ENCODE measurements at places on chromosomes 7 and 10.

- no peak for DNase-seq
Observed at GRCh38 chr10:93139059-93139655, 65.5 kb downstream of the CYP26A1 start.

DNA sequence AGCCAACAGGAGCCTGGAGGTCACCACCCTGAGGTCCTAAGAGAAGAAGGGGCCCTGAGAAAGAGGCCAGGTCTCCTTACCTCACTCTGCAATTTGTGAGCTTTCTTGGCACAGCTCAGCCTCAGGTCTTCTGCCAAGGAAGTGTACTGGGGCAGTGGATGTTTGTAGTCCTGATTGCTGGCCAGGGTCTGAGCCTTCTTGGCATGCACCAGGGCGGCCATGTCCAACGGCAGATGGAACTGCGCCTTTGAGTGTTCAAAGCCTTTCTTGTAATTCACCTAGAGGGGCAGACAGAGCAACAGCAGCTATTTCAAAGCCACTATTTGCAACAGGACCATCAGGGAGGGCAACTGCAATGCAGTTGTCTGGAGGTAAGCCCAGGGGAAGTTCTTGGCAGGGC is 51.7 kb downstream of the NRAP start:
- DNase-seq, result no peak

GRCh38 chr7:74526780-74527179 is 73.1 kb downstream of the GTF2IRD1 start:
- DNase-seq, result no peak

DNA sequence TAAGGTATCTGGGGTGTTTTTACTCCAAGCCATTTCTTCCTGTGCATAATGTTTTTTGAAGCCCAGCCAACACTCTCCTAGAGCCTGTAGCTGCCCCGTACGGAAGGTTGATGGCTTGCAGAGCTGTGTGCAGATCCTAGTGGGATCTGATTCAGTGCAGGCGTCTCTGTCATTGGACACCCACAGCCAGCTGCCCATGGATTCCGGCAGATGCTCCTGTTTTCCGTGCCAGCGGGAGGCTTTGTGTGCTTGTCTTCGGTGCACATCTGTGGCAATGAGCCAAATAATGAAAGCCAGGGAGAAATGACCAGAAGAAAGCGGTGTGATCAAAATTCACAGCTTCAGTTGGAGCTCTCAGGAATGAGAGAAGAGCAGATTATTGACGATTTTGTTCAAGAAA is 426.4 kb downstream of the TYW1 start:
- DNase-seq, result no peak

GRCh38 chr7:71286924-71287323 is 155.0 kb downstream of the GALNT17 start:
- no peak for DNase-seq

DNA sequence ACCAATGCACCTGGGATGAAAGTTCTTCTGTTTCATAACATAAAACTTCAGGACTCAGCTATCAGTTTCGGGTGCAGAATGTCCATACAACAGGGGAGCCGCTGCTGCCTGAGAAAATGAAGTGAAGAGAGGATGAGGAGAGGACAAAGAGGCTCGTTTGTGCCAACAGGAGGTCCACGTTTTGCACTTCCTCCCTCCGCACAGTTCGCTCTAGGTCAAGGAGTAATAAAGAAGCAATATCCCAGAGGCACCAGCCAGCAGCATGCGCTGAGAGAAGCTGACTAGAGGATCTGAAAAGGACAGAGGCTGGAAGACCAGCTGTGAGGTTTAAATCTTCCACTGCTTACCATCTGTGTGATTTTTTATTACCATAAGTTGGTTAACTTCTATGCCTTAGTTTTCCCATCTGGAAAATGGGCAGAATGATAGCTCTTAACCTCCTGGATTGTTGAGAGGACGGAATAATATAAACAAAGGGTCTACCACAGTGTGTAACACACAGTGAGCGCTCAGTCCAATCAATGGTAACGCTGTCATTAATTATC is 709 bp downstream of the GPAM start:
- no peak for DNase-seq

DNA sequence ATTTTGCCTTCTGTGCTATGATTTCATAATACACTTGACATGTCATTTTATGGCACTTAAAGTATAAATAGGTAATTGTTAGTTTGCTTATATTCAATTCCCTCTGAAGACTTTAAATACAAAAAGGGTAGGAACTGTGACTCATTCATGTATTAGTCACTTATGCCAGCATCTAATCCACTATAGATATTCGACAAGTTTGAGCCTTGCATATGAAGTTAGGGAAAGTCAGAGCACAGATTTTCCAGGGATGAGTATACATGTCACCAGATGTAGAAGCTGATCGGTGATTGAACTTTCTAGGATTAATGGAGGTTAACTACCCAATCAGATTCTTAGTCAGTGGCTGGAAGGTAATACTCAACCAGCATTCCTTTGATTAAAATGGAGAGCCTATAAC is 1321.5 kb downstream of the XPNPEP1 start:
- DNase-seq, result no peak

- no peak for DNase-seq
Observed at GRCh38 chr10:82778908-82779307, 903.9 kb downstream of the NRG3 start.

GRCh38 chr7:25970356-25970755 is 181.6 kb upstream of the NFE2L3 start:
- DNase-seq, result no peak

DNA sequence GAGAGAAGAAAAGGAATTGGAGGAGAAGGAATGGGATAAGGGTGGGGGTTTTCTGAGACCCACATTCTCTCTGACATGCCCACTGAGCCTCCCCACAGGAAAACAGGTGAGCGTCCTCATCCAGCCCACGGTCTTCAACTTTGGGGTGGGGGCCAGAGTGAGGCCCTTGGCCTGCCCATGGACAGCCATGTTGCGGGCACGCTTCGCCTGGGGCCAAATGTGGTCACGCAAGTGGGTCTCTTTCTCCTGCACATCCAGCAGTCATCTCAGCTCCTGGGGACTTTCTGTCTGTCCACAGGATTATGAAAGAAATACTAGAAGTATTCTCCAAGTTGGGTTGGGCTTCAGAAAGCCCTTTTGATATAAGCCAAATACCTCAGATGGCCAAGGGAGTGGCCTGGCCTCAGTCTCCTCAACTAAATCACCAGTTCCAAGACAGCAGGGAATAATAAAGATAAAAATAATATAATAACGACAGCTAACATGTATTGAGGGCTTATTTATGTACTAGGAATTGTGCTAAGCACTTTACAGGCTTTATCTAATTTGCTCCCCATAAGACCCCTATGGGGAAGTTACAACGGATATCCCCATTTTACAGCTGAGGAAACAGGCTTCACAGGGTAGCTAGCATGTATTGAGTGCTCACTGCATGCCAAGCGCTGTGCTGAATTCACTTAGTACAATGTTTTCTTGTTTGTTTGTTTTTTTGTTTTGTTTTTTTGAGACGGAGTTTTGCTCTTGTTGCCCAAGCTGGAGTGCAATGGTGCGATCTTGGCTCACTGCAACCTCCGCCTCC is 57.2 kb upstream of the LBX1 start:
- no peak for DNase-seq

DNA sequence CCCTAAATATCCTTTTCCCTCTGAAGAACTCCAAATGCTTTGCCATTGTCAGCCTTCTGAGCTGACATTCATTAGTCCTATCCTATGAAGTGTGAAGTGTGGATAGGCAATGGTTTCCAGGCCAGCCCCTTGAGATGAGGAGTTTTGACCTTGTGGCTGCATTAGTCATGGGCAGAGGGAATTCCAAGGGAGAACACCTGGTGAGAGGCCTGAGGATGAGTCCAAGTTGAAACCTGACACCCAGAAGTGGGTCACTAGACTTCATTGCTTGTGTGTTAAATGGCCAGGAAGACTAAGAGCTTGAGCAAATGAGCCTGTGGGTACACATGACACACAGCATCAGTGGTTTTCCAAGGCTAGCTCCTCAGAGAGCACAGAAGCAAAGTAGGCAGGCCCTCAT is 260.8 kb downstream of the SKAP2 start:
- no peak for DNase-seq

- no peak for DNase-seq
Observed at GRCh38 chr10:48547061-48547895, 57.6 kb downstream of the ARHGAP22 start.

- no peak for DNase-seq
Observed at GRCh38 chr10:6426317-6426716, 153.8 kb downstream of the PRKCQ start.

DNA sequence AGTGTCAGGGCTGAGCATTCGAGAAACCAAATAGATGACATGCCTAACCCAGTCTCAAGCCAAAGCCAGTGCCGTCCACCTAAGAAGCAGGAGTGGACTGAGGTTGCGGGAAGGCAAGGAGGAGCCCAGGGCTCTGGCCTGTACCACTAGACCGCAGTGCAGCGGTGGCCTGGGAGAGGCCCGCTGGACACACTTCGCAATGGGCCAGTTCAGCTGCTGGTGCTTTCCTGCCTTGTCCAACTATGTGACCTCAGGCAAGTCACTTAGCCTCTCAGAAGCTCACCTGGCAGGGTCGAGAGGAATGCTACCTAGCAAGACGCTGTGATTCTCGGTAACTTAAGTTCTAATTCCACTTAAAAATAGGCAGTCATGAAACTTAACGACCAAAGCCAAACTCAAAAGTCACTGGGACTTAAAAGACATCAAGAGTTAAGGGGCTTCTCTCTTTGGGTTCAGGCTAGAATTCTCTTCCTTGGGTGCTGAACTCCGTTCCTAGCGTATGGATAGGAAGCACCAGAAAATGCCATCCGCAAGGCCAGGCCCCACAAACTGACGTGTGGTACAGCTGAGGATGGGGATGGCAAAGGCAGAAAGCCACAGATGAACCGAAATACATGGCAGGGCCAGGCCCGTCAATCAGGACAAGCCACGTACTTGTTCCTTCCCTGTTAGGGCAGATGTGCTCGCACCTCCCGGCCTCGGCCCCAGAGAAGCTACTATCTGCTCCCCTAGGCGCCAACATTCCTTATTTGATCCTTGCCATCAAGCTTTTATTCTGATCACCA is 34.2 kb downstream of the CTBP2 start:
- no peak for DNase-seq

GRCh38 chr10:123821136-123821535 is 70.5 kb downstream of the CPXM2 start:
- DNase-seq, result no peak

- DNase-seq, result no peak
Observed at GRCh38 chr10:23474626-23475025, 35.8 kb downstream of the OTUD1 start.

- DNase-seq, result peak; percentile 10
Observed at GRCh38 chr10:102802920-102803534, 34.2 kb downstream of the CYP17A1 start.

DNA sequence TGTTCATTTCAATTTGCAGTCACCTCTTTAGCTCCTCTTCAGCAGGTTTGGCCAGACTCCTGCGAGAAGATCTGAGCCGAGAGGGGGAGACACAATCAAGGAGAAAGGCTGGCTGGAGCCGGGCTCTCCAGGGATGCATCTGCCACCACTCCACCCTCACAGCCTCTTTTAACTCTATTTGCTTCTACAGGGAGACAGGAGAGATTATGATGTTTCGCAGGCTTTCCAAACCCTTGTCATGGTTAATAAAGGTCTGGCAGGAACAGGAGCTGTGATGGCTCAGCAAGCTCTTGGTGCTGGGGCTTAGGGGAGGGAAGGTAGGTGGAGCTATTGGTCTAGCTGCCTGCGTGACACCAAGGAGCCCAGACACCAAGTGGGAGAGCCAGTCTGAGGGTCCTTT is 448.1 kb upstream of the PODXL start:
- no peak for DNase-seq

DNA sequence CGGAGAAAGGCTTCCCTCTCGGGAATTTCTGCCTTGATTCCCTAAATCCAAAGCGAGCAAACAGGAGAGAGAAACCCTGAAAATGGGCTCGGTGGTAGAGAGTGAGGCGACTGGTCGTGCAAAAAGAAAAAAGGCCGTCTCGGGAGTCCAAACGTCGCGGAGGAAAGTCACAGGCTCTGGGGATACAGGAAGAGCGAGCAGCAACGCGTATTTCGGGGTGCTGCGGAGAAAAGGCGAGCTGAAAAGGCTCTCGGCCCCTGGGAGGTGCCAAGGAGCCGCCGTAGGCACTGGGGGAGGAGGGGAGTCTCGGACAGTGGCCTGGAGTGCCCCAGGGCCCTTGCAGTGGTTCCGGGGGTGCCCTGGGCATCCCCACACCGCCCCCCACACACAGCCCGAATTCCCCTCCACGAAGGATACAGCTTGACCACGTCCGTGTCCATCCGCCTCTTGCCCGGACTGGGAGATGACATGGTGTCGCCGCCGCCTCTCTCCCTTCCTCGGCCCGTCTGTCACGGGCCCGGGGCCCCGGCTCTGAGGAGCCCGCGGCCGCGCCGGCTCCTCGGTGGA is 591 bp downstream of the UBE2H start:
- DNase-seq, result peak; percentile 22

- no peak for DNase-seq
Observed at GRCh38 chr7:79512261-79512660, 58.8 kb upstream of the MAGI2 start.

DNA sequence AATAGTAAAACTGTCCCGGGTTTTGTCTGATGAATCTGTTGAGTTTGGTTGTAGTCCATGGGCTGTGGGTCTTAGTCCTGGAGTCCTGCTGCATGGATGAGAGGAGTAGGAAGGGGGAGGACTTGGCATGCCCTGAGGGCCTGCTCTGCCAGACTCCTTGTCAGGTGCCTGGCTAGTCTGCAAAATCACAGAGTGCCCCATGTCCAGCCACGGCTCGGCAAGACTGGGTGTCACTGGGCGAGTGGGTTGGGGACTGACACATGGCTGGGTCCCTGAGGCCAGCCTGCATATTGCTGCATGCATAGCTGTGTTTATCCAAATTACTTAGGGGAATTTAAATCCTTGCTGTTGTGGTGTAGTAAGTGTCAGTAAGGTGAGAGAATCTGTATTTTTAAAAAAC is 9.7 kb downstream of the MINDY4 start:
- no peak for DNase-seq

- DNase-seq, result no peak
Observed at GRCh38 chr7:128701062-128701785, 29.1 kb downstream of the GARIN1A start.

DNA sequence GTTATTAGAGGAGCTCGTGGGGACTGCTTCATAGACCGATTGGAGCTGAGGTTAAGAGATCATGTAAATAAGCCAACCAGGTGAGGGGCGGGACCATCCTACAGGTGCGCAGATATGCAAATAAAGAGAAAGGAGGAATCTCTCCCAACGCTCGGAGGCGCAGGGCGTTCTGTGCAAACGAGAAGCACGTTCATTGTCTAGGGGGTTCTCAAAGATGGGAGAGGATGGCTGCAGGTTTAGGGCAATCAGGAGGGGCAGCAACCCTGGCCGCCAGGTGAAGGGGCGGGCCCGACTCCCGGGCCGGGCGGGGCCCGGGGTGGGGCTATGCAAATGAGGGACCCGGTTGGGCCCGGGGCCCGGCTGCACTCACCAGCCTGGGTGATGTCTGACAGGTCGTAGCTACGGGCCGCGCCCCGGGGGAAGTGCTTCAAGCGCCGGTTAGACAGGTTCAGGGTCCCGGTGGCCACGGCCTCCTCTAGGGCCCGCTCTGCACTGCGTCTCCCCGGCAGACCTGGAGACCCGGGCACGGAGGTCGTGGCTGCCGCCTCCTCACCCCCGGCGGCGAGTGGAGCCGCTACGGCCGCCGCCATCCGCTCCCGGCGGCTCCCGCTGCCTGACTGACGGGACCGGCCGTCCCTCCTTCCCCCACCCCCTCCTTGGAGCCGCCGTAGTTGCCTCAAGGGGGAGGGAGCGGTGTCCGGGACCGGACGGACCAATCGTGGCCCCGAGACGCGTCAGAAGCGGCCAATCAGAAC is at the start of gene LRCH4:
LRCH4 (minus strand) TSS at position 619 of the 755 bp plus-strand sequence; CDS start at position 590, 29 bp downstream.
- DNase-seq, result peak; percentile 50

Data from stimulated activated CD4-positive, alpha-beta T cell treated with anti-CD3 and anti-CD28 coated beads, Interleukin-1b, Interleukin-23, amount 100 ng/mL, for 48 hours (primary cell).